ENCODE measurements at places on chromosomes 4 and X. TPM values are rescaled to one million over a fixed set of nuclear protein-coding genes. Genes with fewer than 3 reads are reported as not detected.

Gene FHDC1
- polyA plus RNA-seq = 4.9 TPM

Gene C4orf51
- polyA plus RNA-seq = not detected

Gene PAGE2
- polyA plus RNA-seq = not detected

Gene ARMCX4
- polyA plus RNA-seq = 23.5 TPM

Gene RENBP
- polyA plus RNA-seq = 17.5 TPM

Gene POU3F4
- 8.1 TPM for polyA plus RNA-seq
